ENCODE measurements at places on chromosomes 2 and 18.

DNA sequence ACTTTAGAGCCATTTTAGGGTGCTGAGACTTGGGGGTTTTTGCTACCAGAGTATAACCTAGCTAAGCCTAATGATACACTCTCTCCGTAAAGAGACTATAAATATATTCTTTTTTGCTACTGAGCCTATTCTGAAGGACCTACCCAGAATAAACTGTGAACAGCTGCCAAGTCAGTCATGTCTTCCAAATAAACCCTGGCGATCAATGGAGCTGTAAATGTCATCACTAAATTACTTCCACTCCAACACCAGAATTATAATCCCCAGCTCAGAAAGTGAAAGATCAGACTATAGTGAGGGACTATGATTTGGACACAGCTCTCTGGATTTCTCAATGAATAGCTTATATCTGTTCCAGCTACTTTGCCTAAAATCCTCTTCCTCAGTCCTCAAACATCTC lies 178.9 kb downstream of the METTL4 start:
- no peak for DNase-seq

- no peak for DNase-seq
Observed at GRCh38 chr18:12287684-12288402, 20.2 kb upstream of the TUBB6 start.

- no peak for DNase-seq
Observed at GRCh38 chr2:39008665-39009064, 112.2 kb downstream of the SOS1 start.

DNA sequence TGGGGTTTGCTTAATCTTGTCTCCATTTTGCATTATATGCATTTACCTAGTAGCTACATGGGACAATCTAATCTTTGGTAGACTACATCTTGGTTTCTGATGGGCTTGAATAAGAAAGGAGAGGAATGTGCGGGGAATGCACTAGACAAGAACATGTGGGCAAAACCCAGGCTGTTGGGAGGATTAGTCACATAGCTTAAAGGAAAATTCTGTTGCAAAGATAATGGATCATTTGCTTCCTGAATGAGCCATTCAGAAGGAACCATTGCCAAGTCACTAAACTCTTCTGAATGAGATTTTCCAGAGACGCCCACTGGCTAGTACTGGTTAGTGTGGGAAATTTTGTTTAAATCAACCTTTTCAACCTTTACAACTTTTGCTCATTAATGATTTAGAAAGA lies 84.8 kb downstream of the OSBPL6 start:
- no peak for DNase-seq

- DNase-seq = no peak
Observed at GRCh38 chr2:25259737-25260124, 82.0 kb downstream of the DNMT3A start.

DNA sequence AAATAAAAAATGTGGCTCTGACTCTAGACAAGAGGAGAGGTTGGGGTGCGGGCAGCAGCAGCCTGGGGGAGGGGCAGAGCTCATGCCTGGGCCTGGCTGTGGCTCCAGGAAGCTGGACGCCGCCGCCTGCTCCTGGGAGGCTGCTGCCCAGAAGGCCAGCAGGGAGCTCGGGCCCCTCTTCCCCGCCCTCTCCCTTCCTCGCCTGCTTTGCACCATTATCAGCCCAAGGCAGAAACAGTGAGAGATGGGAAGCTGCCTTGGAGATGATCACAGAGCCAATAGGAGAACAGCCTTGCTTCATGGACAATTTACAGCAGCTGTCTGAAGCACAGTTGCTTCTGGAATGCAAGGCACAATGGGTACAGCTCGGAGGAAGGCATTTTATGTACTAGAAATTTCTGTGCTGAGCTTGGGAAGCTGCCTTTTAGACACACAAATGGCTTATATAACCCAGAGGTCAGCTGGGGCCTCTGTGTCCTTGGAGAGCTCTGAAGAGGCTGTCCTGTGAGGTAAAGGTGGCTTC lies 55.3 kb upstream of the AFF3 start:
- no peak for DNase-seq

DNA sequence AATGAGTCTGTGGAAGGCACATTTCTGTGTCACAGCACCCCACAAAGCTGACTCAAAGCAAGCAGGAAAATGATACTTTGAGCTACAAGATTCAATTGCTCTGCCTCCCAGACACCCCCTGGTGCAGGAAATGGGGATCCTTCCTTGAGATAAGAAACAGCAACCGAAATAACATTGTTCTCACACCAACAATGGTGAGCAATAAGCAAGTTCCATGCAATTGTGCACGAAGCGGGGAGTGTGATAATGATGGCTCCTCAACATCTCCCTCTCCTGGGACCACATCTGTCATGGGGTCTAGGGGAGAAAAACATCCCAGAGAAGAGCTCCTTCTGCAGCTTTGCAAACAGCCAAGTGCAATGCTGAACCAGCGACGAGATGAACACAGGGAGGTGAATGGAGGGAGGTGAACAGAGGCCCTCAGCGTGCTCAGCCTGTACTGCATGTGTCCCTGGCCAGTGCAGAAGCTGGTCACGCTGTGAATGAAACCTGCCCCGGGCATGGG lies 67.7 kb downstream of the PDCL3 start:
- DNase-seq = no peak

DNA sequence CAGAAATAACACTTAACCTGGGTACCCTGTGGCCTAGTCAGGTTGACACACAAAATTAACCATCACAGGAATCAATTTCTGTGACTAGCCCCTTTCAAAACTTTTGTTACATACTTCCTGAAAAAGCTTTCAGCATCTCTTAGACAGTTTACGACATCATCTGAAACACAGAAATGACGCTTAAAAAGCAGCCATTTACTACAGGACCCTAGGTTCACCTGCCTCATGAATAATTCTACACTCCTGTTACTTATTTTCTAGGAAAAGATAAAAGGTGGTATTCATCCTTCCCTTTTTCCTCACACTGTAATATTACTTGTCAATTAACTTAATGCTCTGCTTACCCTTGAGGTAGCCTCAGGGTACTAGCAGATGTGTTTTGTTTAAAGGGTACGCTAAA lies 388.4 kb downstream of the IRS1 start:
- DNase-seq = no peak

DNA sequence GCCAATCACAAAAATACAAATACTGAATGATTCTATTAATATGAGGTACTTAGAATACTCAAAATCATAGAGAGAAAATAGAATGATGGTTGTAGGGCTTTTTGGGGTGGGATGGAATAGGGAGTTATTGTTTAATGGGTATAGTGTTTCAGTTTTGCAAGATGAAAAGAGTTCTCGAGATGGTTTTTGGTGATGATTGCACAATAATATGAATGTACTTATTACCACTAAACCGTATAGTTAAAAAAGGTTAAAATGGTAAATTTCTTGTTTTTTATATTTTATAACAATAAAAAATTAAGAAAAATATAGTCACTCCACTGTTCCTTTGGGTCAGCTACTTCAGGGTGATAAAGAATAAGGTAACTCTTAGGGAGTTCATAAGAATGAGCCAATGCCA lies 560.1 kb downstream of the TDRD15 start:
- no peak for DNase-seq

- no peak for DNase-seq
Observed at GRCh38 chr2:219645631-219646527, 18.4 kb downstream of the SLC4A3 start.

GRCh38 chr18:12011957-12012549 lies 30.7 kb downstream of the IMPA2 start:
- no peak for DNase-seq

DNA sequence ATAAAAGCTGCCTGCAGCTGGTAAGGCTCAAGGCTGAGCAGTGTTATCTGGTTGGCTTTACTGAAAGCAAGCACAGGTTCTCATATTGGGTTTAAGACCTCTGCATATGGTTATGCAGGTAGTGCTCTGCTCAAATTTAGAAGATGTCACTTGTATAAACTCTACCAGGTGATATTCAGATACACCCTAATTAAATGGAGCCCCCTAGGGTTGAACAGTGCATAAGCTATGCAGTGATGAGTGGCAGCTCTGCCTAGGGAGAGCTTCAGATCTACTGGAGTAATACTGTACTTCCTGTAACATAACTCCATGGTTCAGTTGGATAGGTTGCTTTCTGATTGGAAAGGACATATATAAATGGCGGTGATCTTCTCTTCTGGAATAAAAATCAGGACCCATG lies 222.7 kb downstream of the CYRIA start:
- no peak for DNase-seq

DNA sequence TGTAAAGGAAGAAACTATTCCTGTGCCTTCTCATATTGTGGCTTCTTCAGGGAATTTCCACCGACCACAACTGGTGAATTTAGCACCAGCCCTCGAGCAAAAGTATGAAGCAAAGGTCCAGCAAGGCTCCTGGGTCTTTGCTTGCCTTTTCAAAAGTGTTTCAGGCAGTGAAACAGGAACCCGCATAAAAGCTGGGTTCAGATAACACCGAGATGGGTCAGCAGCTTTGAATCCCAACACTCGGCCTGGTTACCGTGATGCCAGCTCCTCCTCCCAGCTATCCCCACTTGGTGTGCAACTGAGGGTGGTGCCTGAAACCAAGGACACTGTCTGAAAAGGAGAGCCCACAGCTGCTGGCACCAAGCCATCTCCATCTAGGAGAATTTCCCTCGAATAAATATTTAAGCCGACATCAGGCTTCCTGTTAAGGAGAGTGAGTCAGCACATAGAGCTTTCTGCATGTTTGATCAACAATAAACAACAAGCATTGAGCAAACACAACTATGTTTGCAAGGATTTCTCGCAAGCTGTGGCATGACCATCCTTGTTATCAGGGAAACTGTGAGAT lies 69.5 kb downstream of the ANTXR1 start:
- no peak for DNase-seq

GRCh38 chr2:14220101-14220500 lies 412.4 kb upstream of the LRATD1 start:
- no peak for DNase-seq

DNA sequence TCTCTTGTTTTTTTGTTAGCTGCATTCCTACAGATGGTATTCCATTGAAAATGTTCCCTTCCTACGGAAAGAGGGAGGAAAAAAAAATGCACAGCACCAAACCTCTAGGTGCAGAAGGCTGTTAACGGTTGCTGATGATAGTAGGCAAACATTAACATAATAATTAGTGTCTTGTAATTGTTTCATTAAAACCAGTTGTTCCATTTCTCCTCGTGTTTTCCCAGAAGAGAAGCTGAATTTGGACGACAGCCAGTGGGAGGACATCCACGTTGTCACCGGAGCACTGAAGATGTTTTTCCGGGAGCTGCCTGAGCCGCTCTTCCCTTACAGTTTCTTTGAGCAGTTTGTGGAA lies 494.7 kb downstream of the ARHGAP15 start:
- DNase-seq = no peak

DNA sequence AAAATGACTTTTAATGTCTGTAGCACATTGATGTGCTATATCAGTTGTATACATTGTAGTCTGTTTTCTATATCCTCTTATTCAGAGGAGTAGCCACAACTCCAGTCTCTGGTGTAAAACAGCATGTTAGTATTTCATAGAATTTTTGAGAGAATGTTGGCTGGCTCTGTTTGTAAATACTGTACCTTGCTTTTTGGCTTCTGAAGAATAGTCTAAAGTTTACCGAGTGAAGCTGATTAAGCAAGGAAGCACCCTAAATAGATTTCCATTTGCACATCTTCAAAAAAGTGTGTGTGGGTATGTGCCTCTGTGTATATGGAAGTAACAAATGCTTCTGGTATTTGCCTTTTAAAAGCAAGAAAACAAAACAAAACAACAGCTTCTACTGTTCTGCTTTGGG lies 50.5 kb downstream of the MAP4K4 start:
- no peak for DNase-seq

- DNase-seq = no peak
Observed at GRCh38 chr18:13530879-13531387, 195.4 kb downstream of the FAM210A start.

DNA sequence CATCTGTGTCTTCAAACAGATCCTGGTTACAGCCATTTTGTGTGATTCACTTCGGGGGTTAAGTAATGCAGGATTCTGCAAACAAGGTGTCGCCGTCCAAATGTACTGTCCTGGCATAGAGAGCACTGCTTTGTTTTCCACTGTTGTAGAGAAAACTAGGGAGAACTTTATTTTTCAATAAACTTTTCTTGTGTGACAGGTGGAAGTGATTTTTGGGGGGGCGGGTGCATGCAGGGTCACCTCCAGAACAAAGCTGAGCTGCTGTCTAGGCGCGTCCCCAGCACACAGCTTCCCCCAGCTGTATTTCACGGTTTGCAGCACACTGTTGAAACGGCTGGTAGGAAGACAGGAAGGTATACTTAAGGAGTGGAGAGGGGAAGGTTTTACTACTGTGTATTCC lies 200.6 kb downstream of the MGAT5 start:
- no peak for DNase-seq

GRCh38 chr2:238710032-238710735 lies 137.7 kb upstream of the TWIST2 start:
- no peak for DNase-seq

- no peak for DNase-seq
Observed at GRCh38 chr18:56627991-56628390, 10.4 kb downstream of the TXNL1 start.

DNA sequence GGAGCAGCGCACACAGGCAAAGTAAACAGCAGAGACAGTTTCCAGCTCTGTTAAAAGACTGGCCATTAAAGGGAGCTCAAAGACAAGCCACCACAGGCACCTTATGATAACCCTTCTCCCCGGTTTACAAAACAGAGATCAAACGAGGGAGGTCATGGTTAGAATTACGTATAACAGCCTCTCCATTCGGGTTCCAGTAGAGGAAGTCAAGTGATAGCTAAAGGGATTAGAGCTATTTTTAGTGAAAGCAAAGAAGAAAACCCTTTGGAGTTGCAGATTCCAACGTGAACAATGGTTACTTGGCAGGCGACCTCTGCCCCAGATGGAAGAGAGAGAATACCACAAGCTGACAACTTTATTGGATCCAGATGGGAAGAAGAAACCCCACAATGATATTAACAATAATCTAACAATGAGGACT lies 31.2 kb upstream of the EDAR start:
- no peak for DNase-seq

DNA sequence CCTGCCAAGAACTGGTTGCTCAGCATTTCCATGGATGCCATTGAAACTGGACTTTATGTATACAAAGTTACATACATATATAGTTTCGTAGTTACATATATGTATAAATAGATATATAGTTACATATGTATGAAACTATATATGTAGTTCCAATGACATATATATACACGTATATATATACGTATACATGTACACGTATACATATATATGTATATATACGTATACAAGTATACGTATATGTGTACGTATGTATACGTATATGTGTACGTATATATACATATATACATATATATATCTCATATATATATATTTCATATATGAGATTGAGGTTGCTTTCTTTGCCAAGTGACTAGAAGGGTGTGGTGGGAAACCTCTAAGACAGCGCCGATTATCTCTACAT lies 10.6 kb upstream of the TMEM131 start:
- no peak for DNase-seq

GRCh38 chr2:39772086-39772811 lies 6.8 kb downstream of the THUMPD2 start:
- DNase-seq = no peak

DNA sequence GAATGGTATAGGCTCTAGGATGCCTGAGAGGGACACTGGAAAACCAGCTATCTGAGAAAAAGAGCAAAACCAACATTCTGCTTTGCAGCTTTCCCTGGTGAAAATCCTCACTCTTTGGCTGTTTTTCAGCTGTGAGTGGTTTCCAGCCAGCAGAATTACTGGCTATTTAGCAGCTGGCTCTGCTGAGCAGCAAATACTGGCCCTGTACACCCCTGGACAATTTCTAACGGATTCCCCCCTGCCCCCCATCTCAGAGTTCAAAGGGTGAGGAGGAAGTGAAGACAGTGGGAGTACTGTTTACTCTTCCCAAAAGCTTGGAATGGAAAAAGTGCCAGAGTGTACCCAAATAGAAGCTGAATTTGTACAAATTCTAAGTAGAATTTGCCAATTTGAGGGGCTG lies 26.1 kb upstream of the IMP4 start:
- DNase-seq = no peak

GRCh38 chr2:128681507-128681906 lies 362.8 kb upstream of the HS6ST1 start:
- DNase-seq = no peak

Data from stimulated activated CD8-positive, alpha-beta memory T cell treated with anti-CD3 and anti-CD28 coated beads, Interleukin-15, amount 100 ng/mL, for 48 hours (primary cell).